ENCODE measurements at places on chromosomes 4 and X.

DNA sequence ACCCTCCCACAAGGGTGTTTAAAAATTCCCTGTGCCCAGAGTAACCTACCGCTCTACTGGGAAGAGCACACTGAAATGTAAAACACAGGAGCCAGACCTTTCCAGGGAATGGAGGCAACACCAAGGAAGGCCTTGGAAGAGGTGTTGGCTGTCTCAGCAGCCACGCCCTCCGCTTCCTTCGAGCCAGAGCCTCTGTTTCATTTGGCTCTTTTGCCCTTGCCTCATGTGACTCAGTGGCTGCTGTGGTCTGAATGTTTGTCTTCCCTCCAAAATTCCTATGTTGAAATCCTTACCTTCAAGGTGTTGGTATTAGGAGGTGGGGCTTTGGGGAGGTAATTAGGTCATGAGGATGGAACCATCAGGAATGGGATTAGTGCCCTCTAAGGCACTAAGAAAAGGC is 11.3 kb downstream of the SCD5 start:
- DNase-seq, result peak; percentile 18

- no peak for DNase-seq
Observed at GRCh38 chrX:1403228-1403627, 11.3 kb upstream of the SLC25A6 start.

DNA sequence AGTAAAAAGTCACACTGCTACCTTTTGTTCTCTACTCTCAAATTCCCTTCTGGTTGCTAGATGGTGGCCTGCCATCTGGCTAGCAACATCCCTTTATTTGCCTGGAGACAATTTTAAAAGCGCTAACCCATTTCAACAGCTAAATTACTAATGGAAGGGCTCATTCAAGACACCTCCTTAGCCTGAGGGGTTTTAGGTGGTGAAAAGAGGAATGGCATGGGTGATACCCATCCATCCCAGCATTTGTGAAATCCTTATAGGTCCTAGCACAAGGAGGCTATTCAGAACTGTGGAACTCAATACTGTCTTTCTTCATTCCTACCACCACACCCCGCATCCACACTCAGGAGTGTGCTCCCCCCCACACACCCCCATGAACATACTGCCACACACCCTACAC is 33.5 kb downstream of the ARHGEF9 start:
- no peak for DNase-seq

GRCh38 chr4:3385711-3386420 is 55.9 kb upstream of the HGFAC start:
- DNase-seq, result no peak

DNA sequence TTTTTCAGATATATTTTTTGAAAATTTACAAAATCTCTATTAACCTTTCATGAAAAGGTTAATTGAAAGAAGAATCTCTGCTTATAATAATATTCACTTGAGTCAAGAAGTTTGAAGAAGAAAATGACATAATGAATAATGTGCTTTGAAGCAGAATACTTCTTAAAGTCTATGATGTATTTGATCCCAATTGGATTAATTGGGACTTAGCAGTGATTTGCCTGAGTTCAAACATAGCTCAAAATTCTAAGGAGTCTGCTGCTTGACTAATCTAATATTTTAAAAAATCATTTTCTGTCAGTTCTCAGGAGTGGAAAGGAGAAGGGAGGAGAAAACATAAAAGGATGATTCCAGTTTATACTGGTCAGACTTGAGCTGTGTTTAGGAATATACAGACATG is 1150.4 kb upstream of the INTU start:
- DNase-seq, result no peak

GRCh38 chrX:14489437-14489836 is 39.9 kb upstream of the GLRA2 start:
- no peak for DNase-seq

- no peak for DNase-seq
Observed at GRCh38 chr4:8053688-8054449, 104.7 kb downstream of the ABLIM2 start.

DNA sequence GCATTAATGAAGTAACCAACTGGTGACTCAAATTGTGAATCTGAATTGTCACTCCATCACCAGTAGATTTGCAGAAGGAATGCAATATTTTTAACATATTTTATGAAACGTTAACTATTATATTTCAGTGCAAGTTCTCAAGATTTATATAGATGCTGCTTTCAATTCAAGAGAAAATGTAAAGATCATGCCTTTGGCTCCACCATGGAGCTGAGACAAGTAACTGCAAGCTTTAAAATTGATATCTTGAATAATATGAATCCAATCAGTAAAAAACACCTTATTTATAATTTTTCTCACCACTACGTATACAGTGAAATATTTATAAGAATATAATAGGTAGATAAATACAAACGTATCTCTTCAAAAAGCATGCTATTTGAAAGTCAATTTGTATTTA is 27.8 kb upstream of the GALNTL6 start:
- peak; percentile 3 for DNase-seq

DNA sequence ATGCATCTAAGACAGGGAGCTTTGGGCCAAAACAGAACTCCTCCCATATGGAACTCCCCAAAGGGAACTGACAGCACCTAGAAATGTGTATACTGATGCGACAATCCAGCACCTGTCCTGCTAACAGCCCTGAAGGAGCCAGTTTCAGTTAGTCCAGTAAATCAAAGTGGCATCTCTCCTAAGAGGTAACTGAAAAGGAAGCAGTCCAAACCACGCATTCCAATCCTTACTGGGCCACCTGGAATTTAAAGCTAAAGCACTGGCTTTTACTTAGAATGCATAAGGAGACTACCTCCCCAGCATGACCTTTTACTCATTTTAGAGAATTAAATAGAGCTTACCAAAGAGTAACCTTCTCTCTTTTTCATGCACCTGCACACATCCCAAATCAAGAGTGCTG is 586.8 kb upstream of the PITX2 start:
- DNase-seq, result no peak

DNA sequence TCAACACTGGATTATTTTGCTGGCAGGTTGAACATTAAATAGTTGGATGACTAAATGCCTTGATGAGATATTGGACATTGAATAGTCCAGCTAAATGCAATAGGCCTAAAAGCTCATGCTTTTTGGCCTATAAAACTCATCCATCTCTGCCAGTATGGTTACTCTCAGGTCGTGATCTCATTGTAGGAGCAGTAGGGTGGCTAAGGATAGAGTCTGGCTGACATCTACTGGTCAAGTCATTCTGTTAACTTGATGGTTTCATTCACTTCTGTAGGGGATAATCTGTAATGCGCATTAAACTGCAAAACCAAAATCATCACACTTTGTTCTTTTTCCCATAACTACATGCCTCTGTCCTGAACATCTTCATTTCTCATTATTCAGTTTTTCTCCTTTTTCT is 227.0 kb downstream of the DKK2 start:
- peak; percentile 65 for DNase-seq

DNA sequence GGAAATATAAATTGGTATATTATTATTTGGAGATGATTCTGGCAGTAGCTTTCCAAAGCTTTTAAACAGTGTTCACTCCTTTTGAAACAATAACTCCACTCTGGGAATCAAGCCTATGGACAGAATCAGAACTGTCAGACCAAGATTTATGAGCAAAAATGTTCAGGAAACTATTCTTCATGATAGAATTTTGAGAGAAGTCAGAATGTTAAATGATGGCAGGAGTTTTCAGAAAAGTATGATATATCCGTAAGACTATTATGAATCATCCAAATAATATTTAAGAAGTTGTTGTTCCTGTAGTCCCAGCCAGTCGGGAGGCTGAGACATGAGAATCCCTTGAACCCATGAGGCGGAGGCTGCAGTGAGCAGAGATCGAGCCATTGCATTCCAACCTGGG is 50.5 kb upstream of the ADGRG2 start:
- no peak for DNase-seq

DNA sequence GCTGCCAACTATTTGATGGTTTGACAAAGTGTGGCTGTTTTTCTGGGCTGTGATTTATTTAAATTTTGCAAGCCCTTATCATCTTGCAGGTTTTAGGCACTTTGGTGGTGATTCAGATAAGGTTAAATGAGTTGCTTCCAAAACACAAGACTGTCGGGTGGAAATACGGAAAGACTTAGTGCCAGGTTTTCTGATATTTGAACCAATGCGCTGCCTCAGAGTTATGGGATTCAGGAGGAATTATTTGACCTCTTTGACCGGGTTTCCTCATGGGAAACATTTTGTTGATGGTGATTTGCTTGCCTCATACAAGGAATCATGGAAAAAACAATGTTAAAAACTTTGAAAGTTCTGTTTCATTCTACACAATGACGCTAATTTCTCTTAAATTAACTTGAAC is 136.1 kb upstream of the MAP9 start:
- DNase-seq, result no peak

DNA sequence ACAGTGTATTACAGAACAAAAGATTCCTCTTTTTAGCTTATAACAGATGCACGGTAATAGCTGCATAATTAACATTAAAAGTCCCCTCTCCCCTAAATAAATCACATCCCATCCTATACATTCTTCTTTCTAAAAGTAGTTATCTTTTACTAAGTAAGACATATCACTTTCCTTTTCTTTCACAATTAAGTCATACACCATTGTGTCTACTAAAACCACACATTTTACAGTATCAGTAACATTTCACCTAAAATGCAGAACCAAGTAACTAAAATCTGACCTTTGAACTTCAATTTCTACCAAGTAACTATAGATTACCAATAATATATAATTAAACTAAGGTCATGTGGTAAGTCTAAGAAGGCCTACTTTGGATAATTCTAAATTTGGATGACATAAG is 14.2 kb downstream of the DHX15 start:
- no peak for DNase-seq

DNA sequence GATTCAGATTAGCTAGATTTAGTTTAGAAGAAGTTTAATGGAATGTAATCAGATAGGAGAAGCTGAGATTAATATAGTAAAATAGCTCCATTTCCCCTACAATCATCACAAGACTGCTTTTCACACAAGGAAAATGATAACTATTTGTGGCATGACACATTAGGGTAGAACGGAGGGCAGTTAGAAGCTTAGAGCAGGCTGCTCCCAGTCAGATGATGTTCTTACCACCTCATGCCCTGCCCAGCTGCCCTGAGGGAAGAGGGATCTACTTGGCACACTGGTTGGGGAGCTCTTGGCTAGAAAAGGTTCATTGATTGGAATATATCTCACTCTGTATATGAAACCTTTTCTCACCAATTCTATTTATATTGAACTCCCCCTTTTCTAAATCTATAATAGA is 180.7 kb upstream of the IL15 start:
- DNase-seq, result no peak

- no peak for DNase-seq
Observed at GRCh38 chr4:138230048-138230447, 12.1 kb downstream of the SLC7A11 start.

- no peak for DNase-seq
Observed at GRCh38 chr4:127756906-127757305, 25.2 kb upstream of the HSPA4L start.

DNA sequence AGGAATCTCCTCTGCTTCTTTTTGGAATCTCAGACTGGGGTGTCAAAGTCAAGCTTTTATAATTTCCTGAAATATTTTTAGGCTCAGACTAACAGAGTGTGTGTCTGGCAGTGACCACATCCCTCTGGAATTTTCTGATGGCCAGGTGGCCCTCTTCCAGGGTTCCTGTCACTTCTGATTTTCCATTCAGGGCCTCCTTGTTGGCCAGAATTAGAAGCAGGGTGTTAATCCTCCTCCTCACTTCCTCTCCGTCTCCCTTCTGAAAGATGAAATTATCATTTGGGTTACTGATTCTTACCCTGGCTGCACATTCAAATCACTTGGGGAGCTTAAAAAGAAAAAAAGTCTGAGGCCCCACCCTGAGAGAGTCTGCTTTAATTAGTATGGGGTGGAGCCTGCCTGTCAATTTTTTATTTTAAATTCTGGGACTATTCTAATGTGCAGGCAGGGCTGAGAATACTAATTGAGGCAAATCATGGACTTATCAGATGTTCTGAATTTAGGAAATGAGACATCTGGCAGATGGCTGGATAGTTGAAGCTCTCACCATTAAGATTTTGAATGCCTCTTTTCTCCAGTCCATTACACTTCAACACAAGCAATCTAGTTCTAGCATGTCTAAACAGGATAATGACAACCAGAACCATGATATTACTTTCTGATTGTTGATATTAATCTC is 43.2 kb downstream of the HAND2 start:
- no peak for DNase-seq

DNA sequence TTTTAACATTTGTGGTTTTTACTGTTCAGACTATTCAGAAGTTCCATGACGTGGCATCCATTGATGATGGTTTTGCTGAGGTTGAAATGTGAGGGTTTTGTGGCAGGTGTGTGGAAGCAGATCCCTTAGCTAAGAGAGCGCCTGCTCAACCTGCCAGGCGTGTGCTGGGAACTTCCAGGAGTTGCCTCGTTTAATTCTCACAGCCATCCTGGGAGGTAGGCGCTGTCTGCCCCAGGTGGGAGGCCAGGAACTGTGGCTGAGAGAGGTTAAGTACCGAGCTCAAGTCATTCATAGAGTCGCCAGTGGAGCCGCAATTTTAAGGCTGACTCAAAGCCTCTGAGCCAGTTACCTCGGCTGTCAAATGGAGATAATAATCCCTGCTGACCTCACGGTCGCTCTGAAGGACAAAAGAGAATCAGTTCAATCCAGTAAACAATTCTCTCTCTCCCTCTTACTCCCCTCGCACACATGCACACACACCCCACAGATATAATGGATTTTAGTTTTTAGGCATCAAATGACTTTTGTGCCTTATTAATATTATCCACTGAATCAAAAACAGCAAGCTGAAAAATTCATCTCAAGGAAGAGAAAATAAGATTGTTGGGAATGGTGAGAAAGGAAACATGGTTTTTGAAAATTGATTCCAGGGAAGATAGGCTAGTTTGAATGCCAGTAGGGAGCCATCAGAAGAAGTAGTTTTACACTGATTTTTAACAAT is 171.3 kb downstream of the PTTG2 start:
- DNase-seq, result no peak

Measured in T47D (cell line).